Epithelial cell of umbilical artery (primary cell): ENCODE measurements at places on chromosomes 7 and 10. TPM values are rescaled to one million over a fixed set of nuclear protein-coding genes. Genes with fewer than 3 reads are reported as not detected.

C10orf105 gene
- total RNA-seq = 0.15 TPM in 1 of 2 replicates, not detected in the other

HK1 gene
- 128 and 151 TPM in 2 replicates for total RNA-seq

CUBN gene
- 4.9 and 6.8 TPM in 2 replicates for total RNA-seq

ADCYAP1R1 gene
- total RNA-seq = 0.15 and 4.2 TPM in 2 replicates

GPR141 gene
- not detected in 2 replicates for total RNA-seq

NEUROD6 gene
- total RNA-seq = not detected in 2 replicates

COBL gene
- total RNA-seq = not detected in 2 replicates

WNT2 gene
- total RNA-seq = not detected in 2 replicates

NANOS1 gene
- 0.61 and 2.3 TPM in 2 replicates for total RNA-seq

IPMK gene
- total RNA-seq = 7.1 and 7.9 TPM in 2 replicates

PRSS37 gene
- not detected in 2 replicates for total RNA-seq

ITIH5 gene
- not detected in 2 replicates for total RNA-seq

C10orf143 gene
- total RNA-seq = 0.65 and 0.91 TPM in 2 replicates

PLA2G12B gene
- not detected in 2 replicates for total RNA-seq

CYP26C1 gene
- total RNA-seq = 0.32 and 1.4 TPM in 2 replicates

LRIT1 gene
- total RNA-seq = not detected in 2 replicates

REPIN1 gene
- total RNA-seq = 72.2 and 75.7 TPM in 2 replicates

AKR1B15 gene
- not detected in 2 replicates for total RNA-seq

RNF32 gene
- 0.15 and 0.32 TPM in 2 replicates for total RNA-seq

GIMAP6 gene
- total RNA-seq = 115 and 116 TPM in 2 replicates

GJD4 gene
- total RNA-seq = not detected in 2 replicates

CDK14 gene
- 14.0 and 17.9 TPM in 2 replicates for total RNA-seq

ADAMTS14 gene
- total RNA-seq = under 0.01 TPM in 1 of 2 replicates, not detected in the other

UPK3B gene
- not detected in 2 replicates for total RNA-seq

TFEC gene
- 1.7 and 1.9 TPM in 2 replicates for total RNA-seq

MYL10 gene
- total RNA-seq = not detected in 2 replicates

ACHE gene
- under 0.01 and 0.15 TPM in 2 replicates for total RNA-seq

PLXNA4 gene
- total RNA-seq = 0.15 and 1.3 TPM in 2 replicates

TRPV6 gene
- total RNA-seq = not detected in 2 replicates

TSPAN12 gene
- total RNA-seq = 14.0 and 16.2 TPM in 2 replicates

SLC16A9 gene
- 0.30 and 0.97 TPM in 2 replicates for total RNA-seq

NKX2-3 gene
- 4.4 and 5.2 TPM in 2 replicates for total RNA-seq

LRRN3 gene
- total RNA-seq = 0.15 TPM in 1 of 2 replicates, not detected in the other

TTYH3 gene
- 48.1 and 54.0 TPM in 2 replicates for total RNA-seq

TRPV5 gene
- total RNA-seq = not detected in 2 replicates

FAM241B gene
- total RNA-seq = 0.32 TPM in 1 of 2 replicates, not detected in the other

LUC7L2 gene
- total RNA-seq = 31.5 and 42.4 TPM in 2 replicates

TAF3 gene
- 1.3 and 1.8 TPM in 2 replicates for total RNA-seq

SLC29A4 gene
- 0.46 and 2.6 TPM in 2 replicates for total RNA-seq

TMEM184A gene
- 0.65 TPM in 1 of 2 replicates, not detected in the other for total RNA-seq

FAM25G gene
- not detected in 2 replicates for total RNA-seq

SFRP4 gene
- not detected in 2 replicates for total RNA-seq

CRTAC1 gene
- 0.30 and 0.32 TPM in 2 replicates for total RNA-seq

EPO gene
- not detected in 2 replicates for total RNA-seq

DTX2 gene
- total RNA-seq = 4.2 and 5.3 TPM in 2 replicates

ZNF735 gene
- not detected in 2 replicates for total RNA-seq

HYAL4 gene
- not detected in 2 replicates for total RNA-seq
